ENCODE measurements at places on chromosomes 11 and 22.

DNA sequence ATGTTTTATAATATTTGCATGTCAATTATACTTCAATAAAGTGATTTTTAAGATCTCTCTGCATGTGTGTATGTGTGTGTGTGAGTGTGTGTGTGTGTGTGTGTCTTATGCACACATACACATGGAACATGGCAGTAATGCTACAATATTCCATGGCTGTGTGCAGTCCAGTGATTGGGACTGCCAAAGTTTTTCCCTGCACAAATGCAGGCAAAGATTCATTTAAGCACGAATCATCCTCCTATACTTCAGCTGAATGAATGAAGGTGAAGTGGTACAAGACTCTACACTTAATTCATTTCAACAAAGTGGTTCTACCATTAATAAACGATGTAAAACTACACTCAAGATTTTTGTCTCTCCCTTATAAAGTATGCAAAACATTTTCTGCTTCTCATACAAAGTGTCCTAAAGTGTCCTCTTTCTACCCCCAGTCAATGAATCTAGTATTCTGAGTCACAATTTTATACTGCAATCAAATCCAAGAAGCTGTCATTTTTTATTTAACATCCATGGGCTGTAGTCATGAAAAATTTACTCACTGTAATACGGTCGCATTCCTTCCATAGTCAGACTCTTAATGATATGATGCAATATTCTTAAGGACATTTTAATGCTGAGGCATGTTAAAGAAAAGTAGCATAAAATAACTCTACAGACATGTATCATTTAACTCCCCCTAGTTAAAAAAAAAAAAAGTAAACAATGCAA is 132.4 kb downstream of the TTC28 start:
- DNase-seq, result no peak

DNA sequence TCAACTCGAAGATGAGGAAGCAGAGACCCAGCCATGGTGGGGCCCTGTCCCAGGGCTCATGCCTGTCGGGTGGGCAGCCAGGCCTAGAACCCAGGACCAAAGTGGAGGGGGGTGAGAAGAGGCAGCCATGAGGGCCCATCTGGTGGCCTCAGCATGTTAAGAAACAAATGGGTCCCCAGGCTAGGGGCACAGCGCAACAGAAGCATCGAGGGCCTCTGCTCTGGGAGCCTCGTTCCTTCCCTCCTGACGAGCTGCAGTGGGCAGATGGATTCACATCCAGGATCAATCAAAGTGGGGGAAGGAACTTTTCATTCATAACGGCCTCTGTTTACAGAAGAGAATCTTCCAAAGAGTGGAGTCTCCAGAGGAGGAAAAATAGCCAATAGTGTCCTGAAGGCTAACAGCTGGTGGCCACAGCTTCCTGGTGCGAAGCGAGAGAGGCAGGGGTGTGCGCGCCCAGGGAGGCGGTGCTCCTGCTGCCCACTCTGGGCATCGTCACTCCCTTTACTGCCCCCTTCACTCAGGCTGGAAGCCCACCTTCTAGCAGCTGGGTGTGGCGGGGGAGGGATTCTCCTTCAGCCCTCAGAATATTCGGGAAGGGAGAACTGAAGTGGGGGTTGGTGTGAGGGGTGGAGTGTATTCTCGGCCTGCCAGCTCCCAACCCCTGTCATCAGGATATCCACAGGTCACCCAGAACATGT is 4.3 kb downstream of the CBX7 start:
- no peak for DNase-seq

GRCh38 chr11:112172362-112172994 is 2.8 kb upstream of the BCO2 start:
- no peak for DNase-seq

DNA sequence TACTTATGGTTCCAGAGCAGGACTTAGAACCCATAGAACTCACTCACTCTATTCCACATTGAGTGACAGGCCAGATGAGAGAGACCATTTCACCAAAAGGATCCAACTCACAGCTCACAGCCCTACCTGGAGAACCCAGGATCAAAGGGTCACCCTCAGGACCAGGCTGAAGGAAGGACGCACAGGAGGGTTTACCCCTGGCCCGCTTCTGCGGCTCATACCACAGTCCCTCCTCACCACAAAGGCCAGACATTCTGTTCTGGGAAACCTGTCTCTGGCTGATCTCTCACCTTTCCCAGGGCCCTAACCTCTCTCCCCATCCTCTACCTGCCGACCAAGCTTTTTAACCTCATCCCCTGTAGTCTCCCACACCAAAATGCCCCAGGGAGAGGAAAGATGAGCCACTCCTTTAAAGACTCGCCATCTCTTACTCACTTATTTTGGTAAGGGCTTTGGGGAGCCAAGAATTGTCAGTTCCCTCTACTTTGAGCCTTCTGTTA is 4.7 kb downstream of the FOSL1 start:
- DNase-seq, result no peak

DNA sequence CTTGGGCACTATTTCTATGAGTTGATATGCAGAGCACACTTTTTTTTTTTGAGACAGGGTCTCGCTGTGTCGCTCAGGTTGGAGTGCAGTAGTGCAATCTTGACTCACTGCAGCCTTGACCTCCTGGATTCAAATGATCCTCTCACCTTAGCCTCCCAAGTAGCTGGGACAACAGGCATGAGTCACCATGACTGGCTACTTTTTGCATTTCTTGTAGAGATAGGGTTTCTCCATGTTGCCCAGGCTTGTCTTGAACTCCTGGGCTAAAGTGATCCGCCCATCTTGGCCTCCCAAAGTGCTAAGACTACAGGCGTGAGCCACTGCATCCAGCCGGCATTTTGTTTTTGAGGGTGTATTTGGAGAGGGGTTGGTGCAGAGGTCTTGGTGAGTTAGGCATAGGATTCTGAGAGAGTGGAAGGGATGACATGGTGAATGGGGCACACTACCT is 29.9 kb upstream of the MTCH2 start:
- DNase-seq, result no peak

DNA sequence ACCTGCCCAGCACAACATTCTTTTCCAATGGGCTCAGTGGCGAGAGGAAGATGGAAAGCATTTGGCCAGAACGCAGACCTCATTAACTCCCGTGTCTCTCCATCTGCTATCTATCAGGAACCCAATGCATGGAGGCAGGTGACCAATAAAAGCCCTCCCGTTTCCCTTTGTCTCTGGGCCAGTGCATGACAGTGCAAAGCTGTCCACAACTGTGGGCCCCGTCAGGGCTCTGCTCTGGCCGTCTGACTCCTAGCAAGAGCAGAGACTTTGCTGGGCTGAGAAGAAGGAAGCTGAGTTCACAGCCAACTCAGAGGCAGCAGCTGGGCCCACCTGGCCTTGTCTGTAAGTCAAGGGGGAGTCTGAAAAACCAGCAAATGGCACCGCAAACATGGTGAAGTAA is 177.8 kb downstream of the TENM4 start:
- DNase-seq, result no peak

DNA sequence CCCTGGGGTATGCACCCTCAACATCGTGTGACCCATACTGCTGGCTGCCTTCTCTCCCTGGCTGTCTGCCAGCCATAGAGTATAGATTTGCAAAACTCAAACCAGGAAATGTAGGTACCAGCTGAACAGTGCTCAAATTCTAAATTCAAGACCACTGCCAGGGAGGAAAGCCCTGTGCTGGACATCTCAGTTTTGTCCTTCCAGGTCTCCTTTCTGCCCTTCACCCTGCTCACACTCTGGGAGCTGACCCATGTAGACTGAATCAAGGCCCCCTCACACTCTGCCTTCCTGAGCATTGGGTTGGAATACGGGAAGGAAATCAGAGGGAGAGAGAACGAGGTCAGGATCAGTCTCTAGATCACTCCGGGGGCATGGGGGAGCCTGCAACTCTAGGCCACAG is 12.4 kb upstream of the DRD2 start:
- DNase-seq, result no peak

GRCh38 chr11:64688534-64688982 is 34.4 kb downstream of the NRXN2 start:
- DNase-seq, result peak; percentile 86
